ENCODE measurements at places on chromosomes 3 and 15.
A peak's percentile ranks its signal among the peaks of the same experiment; 100 is the strongest.

DNA sequence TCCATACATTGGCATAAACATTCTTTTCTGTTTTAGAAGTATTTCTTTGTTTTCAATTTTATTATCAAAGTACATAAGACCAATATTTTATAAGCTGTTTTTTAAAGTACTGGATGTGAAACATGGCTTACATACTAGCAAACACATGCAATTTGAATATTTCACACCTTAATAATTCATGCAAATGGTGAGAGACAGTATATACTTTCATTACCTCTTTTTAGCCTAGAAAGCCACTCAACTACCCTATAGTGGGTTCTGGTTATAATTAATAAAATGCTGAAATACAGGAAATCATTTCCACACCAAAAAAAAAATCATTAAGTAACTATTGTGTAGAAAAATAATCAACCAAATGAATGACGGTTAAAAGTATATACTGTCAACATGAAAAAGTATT, 38.5 kb upstream of the MELTF start:
- no peak for DNase-seq

- DNase-seq, result peak; percentile 37
Observed at GRCh38 chr15:49686599-49686998, 65.8 kb downstream of the DTWD1 start.

DNA sequence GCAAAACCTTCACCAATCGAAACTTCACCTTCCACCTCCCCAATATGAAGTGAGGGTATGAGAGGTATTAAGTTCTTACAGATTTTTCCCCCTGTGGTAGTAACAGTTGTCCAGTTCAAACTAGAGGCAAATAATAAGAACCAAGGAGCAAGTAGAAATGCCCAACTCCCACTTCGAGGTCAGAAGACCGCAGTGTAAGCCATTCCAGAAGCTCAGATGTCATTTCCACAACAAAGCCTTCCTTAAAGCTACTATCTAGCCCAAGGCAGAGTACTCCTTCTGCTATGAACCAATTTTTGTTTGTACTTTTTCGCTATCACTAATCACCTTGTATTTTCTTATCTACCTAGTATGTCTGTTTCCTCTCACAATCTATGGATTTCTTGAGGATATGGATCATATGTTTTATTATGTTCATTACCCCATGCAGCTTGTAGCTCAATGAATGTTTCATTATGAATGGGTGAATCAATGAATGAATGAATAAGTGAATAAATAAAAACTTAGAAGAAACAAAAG, 235.7 kb upstream of the KCNMB2 start:
- peak; percentile 21 for DNase-seq

DNA sequence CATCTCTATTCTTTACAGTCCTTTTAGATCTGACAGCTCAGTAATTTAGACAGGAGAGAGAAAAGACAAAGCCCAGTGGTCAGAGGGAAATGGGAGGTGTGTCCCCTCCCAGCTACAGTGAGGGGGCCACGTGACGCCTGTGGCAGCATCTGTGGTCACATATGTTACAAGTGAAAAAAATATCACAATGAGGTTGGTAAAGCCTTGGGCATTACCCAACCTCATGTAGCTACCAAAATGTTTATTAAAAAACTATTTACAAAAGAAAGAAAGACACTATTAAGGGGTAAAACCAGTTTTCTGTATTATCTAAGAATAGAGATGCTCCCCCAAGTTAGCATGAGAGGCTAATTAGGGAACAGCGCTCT, 42.9 kb upstream of the PLCL2 start:
- no peak for DNase-seq

DNA sequence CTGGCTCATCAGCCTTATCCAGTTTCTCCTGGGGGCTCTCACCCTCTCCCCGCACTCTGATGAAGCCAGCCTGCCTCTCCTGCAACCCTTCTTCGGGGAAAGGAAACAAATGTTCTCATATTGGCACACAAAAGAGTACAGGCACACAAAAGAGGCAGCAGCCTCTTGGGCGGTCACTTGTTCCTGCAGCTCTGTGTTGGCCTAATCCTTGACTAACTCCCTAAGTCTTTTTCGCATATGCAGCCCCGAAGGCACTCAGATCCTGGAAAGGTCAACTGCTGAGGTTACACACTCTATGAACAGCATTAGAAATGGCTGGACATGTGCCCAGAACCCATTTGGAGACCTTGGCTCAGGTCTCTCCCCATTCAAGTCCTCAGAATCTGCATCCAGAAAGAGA, 7.4 kb upstream of the CAMP start:
- peak; percentile 20 for DNase-seq

- no peak for DNase-seq
Observed at GRCh38 chr3:111593666-111594065, 1.5 kb downstream of the ZBED2 start.

GRCh38 chr3:29438580-29438979, 157.7 kb downstream of the RBMS3 start:
- DNase-seq, result no peak

GRCh38 chr15:42384597-42384996, 25.3 kb downstream of the CAPN3 start:
- DNase-seq, result no peak

All from astrocyte of the hippocampus (primary cell).